Fibroblast of mammary gland (primary cell): ENCODE measurements at places on chromosomes 2 and 18.

GRCh38 chr2:29269765-29270109 is 154.5 kb downstream of the CLIP4 start:
- no peak for DNase-seq

- no peak for DNase-seq
Observed at GRCh38 chr18:55407774-55408535, 180.0 kb downstream of the TCF4 start.

- DNase-seq = no peak
Observed at GRCh38 chr2:45731141-45731540, 79.7 kb downstream of the PRKCE start.

DNA sequence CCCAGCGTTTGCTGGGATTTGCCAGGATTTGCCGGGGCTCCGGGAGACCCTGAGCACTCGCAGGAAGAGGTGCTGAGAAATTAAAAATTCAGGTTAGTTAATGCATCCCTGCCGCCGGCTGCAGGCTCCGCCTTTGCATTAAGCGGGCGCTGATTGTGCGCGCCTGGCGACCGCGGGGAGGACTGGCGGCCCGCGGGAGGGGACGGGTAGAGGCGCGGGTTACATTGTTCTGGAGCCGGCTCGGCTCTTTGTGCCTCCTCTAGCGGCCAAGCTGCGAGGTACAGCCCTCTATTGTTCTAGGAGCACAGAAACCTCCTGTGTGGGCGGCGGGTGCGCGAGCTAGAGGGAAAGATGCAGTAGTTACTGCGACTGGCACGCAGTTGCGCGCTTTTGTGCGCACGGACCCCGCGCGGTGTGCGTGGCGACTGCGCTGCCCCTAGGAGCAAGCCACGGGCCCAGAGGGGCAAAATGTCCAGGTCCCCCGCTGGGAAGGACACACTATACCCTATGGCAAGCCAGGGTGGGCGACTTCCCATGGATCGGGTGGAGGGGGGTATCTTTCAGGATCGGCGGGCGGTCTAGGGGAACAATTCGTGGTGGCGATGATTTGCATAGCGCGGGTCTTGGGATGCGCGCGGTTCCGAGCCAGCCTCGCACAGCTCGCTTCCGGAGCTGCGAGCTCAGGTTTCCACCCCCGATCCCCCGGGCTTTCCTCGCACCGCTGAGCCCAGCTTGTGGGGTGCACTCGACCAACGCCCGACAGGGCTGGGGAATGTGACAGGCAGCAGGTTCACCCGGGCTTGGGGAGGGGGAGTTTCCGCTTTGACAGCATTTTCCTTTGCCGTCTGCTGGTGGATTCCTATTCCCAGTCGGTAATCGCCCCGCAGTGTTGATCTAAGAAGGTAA is 2.8 kb downstream of the ONECUT2 start:
- peak; percentile 66 for DNase-seq

DNA sequence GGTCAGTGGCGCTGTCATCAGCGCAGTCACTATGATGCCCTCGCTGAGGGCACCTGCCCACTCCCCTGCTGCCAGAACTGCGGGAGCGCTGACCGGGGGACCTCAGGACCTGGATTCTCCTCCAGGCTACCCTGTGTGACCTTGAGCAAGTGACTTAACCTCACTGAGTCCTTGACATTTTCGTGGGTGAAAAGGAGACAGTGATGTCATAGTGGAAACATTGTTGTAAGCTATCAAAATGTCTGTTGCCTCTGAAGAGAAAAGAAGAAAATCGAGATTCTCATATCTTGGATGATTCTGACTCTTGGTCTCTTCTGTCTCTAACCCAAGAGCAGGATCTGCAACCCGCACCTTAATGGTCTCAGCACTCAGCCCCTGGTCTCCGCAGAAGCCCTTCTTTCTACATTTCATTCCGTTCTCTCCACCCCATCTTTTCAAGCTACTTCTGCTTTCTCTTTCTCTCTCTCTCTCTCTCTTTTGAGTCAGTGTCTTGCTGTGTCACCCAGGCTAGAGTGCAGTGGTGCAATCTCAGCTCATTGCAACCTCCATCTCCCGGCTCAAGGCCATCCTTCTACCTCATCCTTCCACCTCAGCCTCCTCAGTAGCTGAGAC is 978 bp upstream of the TUBA4A start:
- no peak for DNase-seq

- DNase-seq = peak; percentile 89
Observed at GRCh38 chr18:32048507-32049091, 30.0 kb downstream of the RNF125 start.

DNA sequence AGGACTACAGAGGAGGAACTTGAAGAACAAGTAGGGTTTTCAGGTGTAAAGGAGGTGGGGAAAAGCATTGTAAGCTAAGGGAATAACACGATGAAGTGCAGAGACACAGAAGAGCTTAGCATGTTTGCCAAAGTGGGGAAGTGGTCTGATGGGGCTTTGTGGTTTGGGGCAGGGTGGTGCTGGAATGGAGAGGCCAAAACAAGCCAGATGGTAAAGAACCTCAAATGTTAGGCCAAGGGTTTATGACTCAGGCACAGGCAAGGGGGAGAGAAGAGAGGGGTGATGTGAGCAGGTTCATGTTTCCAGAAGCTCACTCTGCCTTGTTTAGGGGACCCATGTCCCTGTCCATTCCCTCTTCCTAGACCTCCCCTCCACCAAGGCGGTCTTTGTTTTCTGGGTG is 104.5 kb upstream of the YWHAQ start:
- no peak for DNase-seq

GRCh38 chr2:11567631-11568031 is 33.8 kb downstream of the GREB1 start:
- no peak for DNase-seq

DNA sequence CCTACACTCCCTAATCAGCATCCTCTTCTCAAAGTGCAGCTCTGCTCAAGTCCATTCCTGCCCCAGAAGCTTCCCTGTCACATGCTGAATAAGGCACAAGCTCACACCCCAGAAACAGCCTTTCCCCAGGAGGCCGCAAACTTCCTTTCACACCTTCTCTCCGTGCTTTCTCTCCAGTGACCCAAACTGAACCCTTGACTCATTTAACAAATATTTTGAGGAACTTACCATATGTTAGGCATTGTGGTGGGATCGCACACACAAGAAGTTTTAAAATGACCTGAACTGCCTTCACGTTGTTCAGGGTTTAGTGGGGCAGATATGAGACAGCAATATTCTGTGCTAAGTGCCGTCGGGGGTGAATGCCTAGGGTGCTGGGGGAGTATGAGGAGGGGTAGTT is 161.3 kb downstream of the INSIG2 start:
- peak; percentile 76 for DNase-seq

GRCh38 chr2:98188351-98189046 is 101.5 kb downstream of the VWA3B start:
- DNase-seq = peak; percentile 12

GRCh38 chr2:135299658-135300244 is 231.3 kb downstream of the ZRANB3 start:
- peak; percentile 26 for DNase-seq

DNA sequence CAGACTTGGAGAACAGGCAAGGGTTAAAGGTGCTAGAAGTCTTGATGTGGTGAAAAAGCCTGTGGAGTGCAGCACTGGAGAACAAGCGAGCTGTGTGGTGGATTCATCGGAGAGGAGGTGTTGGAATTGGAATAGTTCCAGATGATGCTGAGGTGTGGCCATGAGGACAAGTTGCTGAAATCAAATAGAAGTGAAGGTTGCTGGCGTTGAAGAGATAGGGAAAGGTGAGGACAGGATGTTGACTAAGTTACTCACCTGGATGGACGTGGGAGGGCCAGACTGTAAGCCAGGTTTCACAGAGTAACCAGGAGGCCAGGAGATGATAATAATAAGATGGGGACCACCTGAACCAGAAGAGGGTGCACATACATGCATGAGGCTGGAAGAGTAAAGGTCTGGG is 173.4 kb downstream of the DIS3L2 start:
- no peak for DNase-seq

GRCh38 chr2:106030287-106031268 is 163.5 kb downstream of the UXS1 start:
- DNase-seq = peak; percentile 93

- DNase-seq = no peak
Observed at GRCh38 chr2:143704451-143705106, 575.4 kb downstream of the ARHGAP15 start.

DNA sequence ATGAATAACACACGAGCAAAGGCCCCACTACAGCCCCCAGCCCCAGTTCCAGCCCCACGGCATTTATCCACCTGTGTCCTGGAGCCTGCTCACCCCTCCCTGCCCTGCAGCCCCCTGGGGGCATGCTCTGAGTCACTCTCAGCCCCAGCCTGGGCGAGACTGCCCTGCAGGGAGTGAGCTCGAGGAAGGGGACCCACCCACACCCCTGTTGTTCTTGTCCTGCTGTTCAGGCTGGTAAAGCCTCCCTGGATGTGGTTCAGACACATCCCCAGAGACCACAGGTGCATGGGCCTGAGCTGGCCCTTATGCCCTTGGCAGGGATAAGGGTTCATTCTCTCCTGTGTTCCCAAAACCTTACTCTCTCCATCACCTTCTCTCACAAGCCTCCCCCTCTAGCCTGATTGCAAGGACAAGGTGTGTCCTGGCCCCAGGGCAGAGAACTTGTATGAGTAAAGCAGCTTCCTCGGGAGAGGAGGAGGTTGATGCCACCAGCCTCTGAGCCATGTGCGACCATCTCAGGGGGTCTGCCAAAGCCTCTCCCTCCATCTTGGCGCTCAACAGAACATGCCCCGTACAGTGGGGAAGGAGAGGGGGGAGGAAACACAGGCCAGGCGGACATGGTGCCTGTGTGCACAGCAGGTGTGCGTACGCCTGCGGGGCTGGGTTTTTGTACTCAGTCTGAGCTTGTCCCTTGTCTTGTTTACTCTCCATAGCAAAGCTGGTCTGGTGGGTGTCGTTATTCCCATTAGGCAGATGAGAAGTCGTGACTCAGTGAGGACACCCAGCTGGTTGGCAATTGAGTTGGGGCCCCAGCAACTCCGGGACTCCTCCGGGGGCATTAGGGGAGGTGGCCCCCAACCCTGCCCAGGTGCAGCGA is 64.4 kb downstream of the CIB4 start:
- DNase-seq = no peak

DNA sequence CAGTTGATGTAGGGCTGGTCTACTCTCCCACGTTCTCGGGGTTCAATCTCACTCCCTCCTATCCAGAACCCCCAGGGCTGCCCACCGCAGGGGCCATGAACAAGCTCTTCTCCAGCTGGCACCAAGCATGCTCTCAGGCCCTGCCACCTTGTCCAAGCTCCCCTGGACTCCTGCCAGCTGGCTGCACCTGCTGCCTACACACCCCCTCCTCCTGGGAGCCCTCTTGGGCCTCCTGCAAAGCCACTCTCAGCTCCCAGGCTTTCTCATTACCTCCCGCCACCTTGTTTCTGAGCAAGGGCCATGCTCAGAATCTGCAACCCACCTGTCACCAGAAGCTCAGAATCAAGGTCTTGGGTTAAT is 56.0 kb downstream of the HDAC4 start:
- DNase-seq = no peak

- no peak for DNase-seq
Observed at GRCh38 chr2:121960251-121960650, 204.8 kb downstream of the TSN start.

- DNase-seq = peak; percentile 83
Observed at GRCh38 chr18:22311301-22311700, 106.4 kb downstream of the CTAGE1 start.
